ENCODE measurements at places on chromosomes 16 and 17.

DNA sequence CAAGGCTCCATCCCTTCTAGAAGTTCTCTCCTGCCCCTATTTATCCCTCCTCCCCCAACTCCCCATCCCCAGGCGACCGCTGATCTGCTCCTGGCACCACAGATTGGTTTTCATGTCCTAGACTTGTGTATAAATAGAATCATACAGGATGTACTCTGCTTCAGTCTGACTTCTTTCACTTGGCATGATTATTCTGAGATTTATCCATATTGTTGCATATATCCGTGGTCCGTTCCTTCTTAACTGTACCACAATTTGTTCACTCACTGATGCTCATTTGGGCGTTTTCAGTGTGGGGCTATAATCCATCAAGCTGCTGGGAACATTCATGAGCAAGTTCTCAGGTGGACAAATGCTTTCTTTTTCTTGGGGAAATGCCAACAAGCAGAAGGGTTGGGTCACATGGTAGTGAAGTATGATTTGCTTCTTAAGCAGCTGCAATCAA, 23.9 kb downstream of the PITPNM3 start:
- DNase-seq: no peak

GRCh38 chr16:19945934-19946333, 61.3 kb upstream of the GPRC5B start:
- no peak for DNase-seq

- DNase-seq: no peak
Measured at GRCh38 chr16:68031951-68032350, 8.9 kb downstream of the DUS2 start.

- DNase-seq: no peak
Measured at GRCh38 chr16:4272114-4272956, 488 bp downstream of the TFAP4 start.

GRCh38 chr17:78583091-78583490, 5.9 kb upstream of the DNAH17 start:
- no peak for DNase-seq

DNA sequence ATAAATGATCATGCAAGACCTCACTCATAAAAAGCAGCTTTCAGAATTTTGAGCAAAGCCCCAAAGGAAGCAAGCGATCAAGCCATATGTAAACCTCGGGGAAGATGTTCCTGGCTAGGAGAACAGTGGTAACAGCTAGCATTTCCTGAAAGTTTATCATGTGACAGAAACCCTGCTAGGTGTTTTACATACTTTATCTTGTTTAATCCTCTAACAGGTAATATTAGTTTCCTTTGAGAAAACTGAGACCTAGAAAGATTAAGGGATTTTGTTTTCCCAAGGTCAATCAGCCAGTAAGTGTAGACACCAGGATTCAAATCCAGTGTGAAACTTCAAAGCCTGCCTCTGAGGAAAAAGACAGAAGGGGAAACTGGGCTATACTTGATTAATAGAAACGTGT, 362.4 kb upstream of the MAF start:
- DNase-seq: no peak

DNA sequence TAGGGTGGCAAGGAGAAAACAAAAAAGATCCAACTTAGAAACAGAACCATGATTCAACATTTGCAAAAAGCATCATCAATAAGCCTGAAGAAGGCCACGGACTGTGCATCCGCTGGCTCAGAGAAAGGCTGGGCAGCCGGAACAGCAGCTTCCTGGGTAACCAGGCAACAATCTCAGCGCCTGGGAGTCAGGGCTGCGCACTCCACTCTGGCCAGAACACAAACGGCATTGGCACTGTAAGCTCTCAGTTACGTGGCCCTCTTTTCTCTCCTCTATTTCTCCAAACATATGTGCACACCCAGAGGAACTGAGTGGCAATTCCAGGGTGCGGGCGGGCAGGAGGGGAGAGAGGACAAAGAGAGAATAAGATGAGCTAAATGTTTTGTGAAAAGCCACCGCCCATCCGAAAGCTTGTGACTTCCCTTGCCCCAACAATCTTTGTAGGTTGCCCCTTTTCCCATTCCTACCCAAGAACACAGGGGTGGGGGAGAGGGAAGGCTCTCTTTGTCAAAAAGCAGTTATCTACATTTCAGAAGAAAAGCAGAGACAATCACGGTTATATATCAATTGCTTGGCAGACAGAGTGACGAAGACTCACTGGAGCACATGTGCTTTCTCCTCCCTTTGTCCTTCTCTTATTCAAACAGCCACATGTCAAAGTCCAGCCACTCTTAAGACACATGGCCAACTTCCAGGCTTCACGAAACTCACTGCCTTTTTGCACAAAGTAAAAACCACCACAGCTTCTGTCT, 6.6 kb upstream of the GHDC start:
- DNase-seq: no peak

- DNase-seq: no peak
Measured at GRCh38 chr17:8726941-8727555, 17.6 kb downstream of the CCDC42 start.

GRCh38 chr16:1258906-1259759, 3.3 kb downstream of the TPSD1 start:
- DNase-seq: no peak

- no peak for DNase-seq
Measured at GRCh38 chr16:14445937-14446715, 183.9 kb downstream of the PARN start.

DNA sequence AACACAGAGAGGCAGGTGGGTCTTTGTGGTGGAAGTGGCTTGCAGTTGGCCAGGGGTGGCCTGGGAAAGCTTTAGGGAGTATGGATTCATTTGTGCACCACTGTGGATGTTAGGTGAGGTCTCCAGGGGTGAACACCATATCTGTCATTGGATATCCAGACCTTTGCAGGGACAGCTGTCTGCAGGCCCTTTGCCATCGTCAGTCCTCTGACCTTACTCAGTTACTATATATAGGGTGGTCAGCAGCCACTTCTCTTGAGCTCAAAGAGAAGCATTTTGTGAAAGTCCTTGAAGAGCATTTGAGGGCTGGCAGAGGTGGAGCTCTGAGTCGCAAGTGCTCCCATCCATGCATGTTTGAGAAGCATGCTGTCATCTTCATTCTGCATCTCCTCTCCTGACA, 40.4 kb downstream of the TMEM11 start:
- DNase-seq: no peak

DNA sequence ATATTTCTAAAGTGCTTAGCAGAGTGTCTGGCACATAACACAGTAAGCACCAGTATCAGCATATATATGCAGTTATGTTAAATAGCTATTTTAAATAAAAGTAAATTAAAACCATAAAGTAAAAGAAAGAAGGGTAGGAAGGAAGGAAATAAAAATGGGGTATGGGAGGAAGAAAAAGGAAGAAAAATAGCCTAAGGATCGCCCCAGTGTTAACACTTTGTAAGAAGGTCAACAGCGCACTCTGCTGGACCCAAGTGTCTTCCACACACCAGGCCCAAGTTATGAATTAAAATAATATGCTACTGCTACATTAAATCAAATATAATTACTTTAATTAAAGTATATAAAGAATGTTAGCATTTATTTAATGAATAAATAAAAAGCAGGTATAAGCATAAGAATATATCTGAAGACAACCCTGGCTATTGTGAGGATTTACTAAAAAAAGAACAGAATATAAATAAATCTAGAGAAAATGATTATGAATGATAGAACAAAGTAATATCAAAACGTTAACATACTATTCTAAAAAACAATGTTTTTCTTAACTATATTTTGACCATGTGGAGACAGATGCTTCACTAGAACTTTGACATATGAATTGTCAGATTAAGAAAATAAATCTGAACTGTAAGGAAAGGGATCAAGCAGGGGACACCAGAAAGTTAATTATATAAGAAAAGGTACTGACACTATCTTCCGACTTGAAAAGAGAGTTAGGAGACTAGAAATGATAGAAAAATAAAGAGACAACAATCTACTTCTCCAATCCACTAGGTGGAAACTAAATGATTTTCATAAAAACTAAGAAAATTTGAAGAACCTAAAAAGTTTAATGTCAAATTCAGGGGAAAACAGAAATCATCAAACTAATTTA, 25.9 kb downstream of the BRIP1 start:
- DNase-seq: peak; percentile 42

GRCh38 chr16:9527976-9528375, 436.5 kb downstream of the HAPSTR1 start:
- no peak for DNase-seq

DNA sequence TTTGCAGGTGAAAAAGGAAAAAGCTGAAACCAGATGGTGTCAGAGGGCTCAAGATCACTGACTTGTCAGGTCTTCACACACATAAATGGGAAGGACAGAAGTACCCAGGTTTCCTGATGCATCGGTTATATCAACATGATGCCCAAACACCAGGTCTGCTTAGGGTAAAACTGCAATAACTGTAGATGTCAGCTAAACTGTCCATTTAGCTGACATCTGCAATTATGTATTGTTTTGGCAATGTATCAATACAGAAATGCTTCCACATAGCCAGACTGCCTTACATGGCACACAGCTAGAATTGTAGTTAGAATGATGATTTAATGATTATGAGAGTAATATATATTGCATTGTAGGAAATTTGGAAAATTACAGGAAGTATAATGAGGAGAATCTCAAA, 5.0 kb downstream of the ACSM3 start:
- DNase-seq: no peak

DNA sequence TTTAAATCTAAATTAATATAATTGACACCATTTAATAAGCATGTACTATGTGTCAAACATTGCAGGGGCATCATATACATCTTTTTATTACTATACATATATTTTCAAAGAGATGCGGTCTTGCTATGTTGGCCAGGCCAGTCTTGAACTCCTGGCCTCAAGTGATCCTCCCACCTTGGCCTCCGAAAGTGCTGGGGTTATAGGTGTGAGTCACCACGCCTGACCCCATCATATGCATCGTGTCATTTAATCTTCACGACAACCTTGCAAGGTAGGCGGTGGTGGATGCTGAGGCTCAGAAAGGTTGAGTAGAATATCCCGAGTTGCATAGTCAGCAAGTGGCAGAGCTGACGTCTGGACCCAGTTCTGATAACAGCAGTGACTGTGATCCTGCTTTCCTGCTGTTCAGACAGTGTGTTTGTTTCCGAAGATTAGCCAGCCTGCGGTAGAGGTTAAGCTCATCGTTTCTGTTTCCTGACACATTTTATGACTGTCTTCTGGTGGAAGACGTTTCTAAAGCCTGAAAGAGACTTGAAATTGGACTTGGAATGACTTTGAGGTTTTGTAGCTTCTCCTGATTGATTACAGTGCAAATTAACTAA, 316.6 kb downstream of the SNX29 start:
- no peak for DNase-seq

DNA sequence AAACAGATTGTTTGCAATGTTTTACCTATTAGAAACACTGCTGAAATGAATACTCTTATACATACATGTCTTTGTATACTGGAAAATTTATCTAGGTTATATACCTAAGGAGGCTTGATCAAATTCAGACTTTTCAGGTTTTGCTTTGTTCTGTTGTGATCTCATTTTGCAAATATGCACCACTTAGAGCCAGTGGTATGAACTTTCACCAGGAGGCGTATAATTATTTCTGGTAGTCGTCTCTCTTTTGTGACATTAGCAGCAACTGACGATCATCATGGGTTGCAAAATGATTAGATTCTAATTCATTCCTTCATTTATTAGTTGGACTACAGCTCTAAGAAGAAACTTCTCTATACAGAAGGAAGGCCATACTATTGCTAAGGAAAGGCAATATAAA, 26.9 kb downstream of the AP1G1 start:
- no peak for DNase-seq

DNA sequence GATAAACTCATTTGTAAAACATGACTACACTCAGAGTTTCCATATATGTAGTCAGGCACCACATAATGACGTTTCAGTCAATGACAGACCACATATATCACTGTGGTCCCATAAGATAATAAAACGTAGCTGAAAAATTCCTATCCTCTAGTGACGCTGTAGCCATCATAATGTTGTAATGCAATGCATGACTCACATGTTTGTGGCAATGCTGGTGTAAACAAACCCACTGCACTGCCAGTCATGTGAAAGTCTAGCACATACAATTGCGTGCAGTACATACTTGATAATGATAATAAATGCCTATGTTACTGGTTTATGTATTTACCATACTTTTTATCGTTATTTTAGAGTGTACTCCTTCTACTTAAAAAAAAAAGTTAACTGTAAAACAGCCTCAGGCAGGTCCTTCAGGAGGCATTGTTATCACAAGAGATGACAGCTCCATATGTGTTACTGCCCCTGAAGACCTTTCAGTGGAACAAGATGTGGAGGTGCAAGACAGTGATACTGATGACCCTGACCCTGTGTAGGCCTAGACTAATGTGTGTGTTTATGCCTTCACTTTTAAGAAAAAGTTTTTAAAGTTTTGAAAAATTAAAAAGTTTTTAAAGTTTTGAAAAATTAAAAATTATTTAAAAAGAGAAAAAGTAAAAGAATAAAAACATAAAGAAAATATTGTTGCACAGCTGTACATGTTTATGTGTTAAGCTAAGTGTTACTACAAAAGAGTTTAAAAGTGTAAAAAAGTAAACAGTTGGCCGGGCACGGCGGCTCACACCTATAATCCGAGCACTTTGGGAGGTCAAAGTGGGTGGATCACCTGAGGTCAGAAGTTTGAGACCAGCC, 9.0 kb downstream of the STAT5B start:
- no peak for DNase-seq

- DNase-seq: no peak
Measured at GRCh38 chr17:74163271-74163821, 40.1 kb upstream of the RPL38 start.

DNA sequence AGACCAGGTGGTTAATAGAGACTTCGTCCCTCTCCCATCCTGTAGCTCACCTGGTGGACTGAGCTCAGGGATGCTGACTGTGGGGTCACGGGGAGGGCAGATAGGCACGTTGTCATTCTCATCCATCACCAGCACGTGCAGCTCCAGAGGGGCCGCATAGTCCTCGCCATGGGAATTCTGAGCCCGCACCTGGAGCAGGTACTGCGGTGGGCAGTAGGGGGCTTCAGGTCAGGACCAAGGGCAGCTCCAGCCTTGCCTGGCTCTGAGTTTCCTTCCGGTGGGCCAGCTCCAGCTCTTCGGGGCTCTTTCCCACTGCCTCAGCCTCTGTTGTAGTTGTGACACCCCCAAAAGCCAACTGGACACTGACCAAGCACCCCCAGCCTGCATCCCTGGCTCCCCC, 5.6 kb downstream of the CDH16 start:
- no peak for DNase-seq

DNA sequence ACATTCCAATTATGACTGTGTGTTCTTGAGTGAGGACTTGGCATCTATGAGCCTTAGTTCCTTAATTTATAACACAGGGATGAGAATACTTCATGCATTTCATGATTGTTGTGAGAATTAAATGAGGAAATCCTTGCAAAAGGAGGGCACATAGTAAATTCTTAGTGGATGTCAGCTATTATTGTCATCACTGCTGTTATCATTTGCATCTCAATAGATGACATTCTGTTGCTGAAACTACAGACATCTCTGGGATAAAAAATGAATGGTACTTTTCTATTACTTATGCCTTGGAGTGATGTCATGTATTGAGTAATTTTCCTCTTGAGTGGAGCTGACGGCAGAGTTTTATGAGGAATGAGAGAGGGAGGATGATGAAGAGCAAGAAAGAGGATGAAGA, 184.4 kb upstream of the CDH11 start:
- DNase-seq: no peak

GRCh38 chr17:44587339-44587738, 30.1 kb downstream of the FZD2 start:
- no peak for DNase-seq

GRCh38 chr16:80440667-80441066, 100.1 kb upstream of the DYNLRB2 start:
- DNase-seq: no peak
